ENCODE measurements at places on chromosomes 13 and 19. TPM values are rescaled to one million over a fixed set of nuclear protein-coding genes. Genes with fewer than 3 reads are reported as not detected.

The EDNRB gene
- 94.7 TPM for polyA plus RNA-seq

The LILRA1 gene
- 0.62 TPM for polyA plus RNA-seq

The S1PR5 gene
- 2.0 TPM for polyA plus RNA-seq

The C19orf81 gene
- polyA plus RNA-seq: 2.0 TPM

The DACH1 gene
- polyA plus RNA-seq: 107 TPM

The PCDH17 gene
- 18.2 TPM for polyA plus RNA-seq

The DBP gene
- polyA plus RNA-seq: 12.4 TPM

The SLITRK6 gene
- 9.5 TPM for polyA plus RNA-seq

The ZNF428 gene
- polyA plus RNA-seq: 95.1 TPM

The AMER2 gene
- polyA plus RNA-seq: 0.40 TPM

- no peak for DNase-seq
Measured at GRCh38 chr19:1685046-1685445, 32.6 kb upstream of the TCF3 start.

DNA sequence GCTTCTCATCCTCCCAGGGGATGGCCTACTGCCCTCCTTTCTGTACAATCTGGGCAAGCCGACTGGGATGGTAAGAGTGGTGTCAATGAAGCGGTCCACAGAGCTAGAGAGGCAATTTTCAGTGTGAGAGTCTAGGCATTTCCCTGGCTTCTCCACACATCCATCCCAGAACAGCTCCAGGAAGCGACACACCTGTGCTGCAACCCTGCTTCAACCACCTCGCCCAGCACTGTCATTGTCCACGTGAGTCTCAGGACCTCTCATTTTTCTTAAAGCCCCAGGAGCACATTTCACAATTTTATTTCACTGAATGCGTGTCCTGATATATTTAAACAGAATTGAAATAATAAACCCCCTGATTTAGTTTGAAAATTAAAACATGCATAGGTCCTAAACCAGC, 15.5 kb upstream of the UBL3 start:
- DNase-seq: no peak

DNA sequence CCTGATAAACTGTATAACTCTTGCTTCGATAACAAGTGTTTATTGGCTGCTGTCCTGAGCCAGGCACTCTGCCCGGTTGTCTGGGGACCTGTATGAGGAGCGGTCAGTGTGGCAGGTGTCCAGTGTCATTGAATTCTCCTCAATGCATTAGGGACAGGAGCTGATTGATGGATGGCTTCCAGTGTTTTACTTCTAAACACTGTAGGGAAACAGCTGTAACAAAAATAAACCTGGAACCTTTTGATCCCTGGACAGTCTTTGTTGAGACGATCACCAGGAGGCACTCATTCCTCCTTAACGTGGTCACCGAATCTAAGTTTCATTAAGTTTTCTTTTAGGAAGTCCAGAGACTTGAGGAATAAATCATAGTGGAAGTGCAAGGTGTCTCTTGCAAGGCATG, 17.9 kb downstream of the UBAC2 start:
- no peak for DNase-seq

- no peak for DNase-seq
Measured at GRCh38 chr13:109383683-109384082, 402.7 kb downstream of the IRS2 start.

- no peak for DNase-seq
Measured at GRCh38 chr13:78046331-78046730, 127.7 kb upstream of the EDNRB start.

DNA sequence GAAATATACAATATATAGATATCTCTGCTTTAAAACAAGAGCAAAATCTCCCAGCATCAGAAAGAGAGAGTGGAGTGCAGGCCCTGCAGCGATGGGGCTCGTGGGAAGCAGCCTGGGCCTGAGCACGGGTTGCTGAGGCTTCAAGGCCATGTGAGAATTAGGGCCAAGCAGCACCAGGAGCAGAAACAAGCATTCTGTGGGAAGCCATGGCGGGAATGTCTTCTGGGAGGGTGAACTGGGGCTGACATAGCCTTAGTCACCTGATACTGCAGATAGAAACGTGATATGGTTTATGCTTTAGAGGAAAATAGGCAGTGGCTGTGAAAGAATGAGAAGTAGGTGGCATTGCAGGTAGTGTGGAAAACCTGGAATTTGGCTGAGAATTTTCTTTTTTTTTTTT, 472.3 kb downstream of the IRS2 start:
- DNase-seq: no peak

- no peak for DNase-seq
Measured at GRCh38 chr13:101747039-101747438, 294.6 kb downstream of the ITGBL1 start.

GRCh38 chr19:1907563-1908363, 2.6 kb downstream of the ADAT3 start:
- DNase-seq: no peak

- no peak for DNase-seq
Measured at GRCh38 chr19:12838182-12838885, at the start of gene MAST1. TSS of gene MAST1 (plus strand) at chr19:12838515. CDS start at chr19:12838573, 58 bp downstream.

- no peak for DNase-seq
Measured at GRCh38 chr19:10682397-10683063, 18.7 kb upstream of the QTRT1 start.

- DNase-seq: no peak
Measured at GRCh38 chr19:46909356-46909755, 48.6 kb downstream of the ARHGAP35 start.

- no peak for DNase-seq
Measured at GRCh38 chr13:81745391-81745790, 1404.5 kb upstream of the SPRY2 start.

- no peak for DNase-seq
Measured at GRCh38 chr13:61857198-61857597, 441.5 kb upstream of the PCDH20 start.

GRCh38 chr13:24005755-24006281, 108.5 kb upstream of the C1QTNF9B start:
- DNase-seq: no peak

- DNase-seq: no peak
Measured at GRCh38 chr13:113040597-113041292, 64.8 kb upstream of the F7 start.

DNA sequence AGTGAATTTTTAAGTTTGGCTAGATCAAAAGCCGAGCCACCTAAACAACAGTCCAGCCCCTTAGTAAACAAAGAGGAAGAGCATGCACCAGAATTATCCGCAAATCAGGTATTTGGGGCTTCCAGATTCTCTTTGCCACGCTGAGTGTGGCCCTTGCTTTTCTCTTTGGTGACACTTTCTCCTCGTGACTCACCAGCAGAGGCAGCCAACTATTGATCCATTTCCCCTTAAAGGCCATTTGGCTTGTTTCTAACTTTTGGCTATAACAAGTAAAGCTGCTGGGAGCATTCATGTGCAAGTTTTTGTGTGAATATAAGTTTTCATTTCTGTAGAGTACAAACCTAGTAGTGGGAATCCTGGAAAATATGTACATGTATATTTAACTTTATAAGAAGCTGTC, 17.6 kb upstream of the WDR88 start:
- DNase-seq: no peak

DNA sequence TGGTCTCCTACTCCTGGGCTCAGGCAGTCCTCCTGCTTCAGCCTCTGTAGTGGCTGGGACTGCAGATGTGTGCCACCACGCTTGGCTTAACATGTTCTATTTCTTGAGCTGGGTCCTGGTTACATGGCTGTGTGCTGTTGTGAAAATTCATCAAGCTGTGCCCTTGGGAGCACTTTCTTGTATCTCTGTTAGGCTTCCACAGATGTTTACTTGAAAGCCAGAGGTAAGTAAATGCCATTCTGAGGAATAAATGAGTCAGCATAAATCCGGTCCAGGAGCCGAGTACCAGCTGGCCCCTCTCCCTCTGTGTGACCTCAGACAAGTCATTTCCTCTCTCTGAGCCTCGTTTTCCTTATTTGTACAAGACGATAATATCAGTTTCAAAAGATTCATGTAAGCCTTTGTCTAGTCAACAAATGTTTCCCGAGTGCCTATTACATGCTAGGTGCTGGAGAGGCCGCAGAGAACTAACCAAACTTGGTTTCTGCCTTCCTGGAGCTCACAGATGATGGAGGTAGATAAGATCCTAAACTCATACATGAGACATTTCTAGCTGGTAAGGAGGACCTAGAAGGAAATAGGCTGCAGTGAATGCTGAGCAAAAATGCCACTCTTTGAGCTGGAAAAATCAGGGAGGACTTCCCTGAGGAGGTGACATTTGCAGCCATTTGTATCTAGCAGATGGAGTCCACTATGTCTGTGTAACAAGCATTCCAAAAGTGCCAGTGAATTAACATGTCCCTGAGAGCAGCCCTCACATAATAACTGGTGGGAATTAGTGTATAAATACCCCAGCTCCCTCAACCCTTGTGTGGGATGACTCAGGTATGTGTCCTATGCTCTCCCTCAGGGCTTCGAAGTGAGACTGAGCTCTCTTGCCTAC, 2.7 kb upstream of the RASAL3 start:
- no peak for DNase-seq

DNA sequence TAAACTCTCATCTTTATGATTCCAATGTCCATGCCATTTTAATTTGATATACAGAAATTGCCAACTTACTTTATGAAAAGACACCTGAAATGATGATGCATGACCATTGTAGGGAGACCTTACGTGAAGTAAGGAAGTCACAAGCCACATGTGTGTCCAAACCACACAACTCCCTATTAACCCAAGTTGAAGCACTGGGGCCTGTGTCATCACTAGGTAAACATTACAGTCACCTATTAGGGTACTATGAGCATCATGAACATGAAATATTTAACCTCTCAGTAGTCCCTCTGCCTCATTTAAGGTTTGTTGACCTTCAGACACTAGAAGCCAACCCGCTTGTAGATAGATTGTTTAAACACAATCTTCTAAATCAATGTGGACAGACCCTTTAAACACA, 576.9 kb downstream of the IRS2 start:
- no peak for DNase-seq

- no peak for DNase-seq
Measured at GRCh38 chr13:95463531-95463930, 89.0 kb upstream of the CLDN10 start.

All from right renal pelvis (tissue), 4 donors.